ENCODE measurements at places on chromosomes 4 and X.

GRCh38 chr4:2795300-2795892 lies 2.5 kb downstream of the SH3BP2 start:
- DNase-seq = no peak

DNA sequence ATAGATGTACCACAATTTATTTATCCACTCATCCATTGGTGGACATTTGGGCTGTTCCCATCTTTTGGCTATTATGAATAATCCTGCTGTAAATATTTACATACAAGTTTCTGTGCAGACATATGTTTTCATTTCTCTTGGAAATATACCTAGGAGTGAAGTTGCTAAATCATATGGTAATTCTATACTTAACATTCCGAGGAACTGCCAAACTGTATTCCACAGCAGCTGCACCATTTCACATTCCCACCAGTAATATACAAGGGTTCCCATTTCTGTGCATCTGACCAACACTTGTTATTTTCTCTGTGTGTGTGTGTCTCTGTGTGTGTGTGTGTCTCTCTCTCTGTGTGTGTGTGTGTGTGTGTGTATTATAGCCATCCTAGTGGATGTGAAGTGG lies 15.4 kb upstream of the DOCK11 start:
- DNase-seq = no peak

GRCh38 chr4:26557164-26557563 lies 26.7 kb upstream of the TBC1D19 start:
- DNase-seq = no peak

GRCh38 chr4:19260346-19260745 lies 991.4 kb upstream of the SLIT2 start:
- no peak for DNase-seq

DNA sequence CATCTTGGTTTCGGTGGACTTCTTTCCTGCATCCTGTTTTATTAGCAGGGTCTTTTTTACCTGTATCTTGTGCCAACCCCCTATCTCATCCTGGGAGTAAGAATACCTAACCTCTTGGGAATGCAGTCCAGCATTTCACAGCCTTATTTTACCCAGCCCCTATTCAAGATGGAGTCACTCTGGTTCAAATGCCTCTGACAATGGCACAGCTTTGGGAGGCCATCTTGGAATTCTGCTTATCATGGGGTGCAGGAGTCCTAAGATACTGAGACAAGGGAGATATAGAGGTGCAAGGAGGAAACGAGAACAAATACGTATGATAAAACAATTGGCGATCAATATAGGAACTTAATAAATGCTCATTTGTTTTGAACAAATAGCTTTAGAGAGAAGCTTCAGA lies 1682.2 kb upstream of the AGA start:
- no peak for DNase-seq

DNA sequence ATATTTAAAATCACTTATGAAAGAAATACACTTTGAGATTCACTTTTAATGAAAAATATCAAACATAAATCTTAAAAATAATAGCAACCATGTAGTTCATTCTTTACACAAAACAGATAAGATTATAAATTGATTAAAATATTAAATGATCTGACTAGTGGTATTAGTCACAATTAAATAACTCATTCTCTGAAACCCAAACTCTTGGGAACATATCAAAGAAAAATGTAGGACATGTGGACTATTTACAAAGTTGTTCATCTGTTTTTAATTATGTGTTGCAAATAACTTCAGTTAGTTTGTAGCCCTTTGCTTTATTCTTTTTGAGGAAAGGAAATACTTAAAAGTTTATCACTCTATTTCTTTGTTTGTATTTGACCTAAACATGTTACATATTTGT lies 9.5 kb upstream of the GUCY1A1 start:
- no peak for DNase-seq

DNA sequence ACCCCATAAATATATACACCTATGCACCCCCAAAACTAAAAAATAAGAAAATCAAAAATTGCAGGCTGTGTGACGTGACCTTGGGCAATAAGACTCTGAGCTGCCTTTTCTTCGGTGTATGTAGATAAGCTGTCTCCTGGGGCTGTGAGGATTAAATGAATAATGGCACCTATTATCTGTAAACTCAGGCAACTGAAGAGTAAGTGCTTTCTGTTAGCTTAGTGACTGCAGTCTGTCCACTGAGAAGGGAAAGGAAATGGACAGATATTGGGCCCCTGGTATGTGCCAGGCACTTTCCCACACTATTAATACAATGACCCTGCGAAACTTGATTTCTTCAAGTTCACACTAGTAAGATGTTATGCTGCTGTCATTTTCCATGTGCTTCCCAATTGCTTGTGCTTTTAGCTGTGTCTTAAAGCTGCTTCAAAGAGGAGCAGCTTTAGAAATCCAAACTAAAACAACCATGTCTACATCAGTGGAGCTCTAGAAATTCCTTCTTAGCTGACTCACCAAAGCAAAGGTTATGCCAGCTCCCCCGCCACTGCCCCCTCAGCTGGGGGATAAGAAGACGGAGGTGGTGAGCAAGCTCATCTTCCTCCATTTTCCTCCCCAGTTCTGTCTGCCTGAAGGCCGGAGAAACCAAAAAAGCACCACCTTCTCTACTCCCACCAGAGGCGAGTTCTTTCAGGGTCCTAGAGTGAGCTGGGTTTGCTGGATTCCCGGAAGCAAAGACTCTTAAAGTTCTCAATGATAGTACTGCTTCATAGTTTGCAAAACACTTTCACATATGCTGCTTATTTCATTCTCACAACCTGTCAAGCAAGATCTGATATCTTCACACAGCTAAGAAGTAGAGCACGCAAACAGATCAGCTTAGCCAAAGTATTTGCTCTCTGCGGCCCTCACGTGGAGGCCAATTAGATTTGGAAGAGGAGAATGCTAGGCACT lies 8.8 kb upstream of the DGAT2L6 start:
- no peak for DNase-seq

DNA sequence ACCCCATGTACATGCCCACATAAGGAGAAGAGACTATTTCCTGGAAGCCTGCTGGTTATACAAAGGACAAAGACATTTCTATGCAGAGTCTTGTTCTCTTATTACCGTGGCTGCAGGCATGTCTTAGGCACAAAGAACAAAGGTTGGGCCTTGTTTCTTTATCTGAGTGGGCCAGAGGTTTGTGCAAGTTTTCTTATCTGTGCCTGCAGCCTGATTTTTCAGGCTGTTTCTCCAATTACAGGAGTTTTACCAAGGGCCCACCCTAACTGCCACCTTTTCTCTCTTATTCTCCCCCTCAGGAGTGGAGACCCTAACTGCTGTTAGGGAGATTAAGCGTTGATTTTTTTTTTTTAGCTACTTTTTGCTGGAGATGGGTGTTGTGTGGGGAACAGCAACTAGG lies 3.5 kb downstream of the TENT5D start:
- no peak for DNase-seq

- no peak for DNase-seq
These were observed 2.3 kb downstream of the S100P start for GRCh38 chr4:6695660-6696610.

- DNase-seq = no peak
These were observed 99.3 kb downstream of the TEX13A start for GRCh38 chrX:105121186-105121585.
